ENCODE measurements at places on chromosomes 11 and 22. TPM values are rescaled to one million over a fixed set of nuclear protein-coding genes. Genes with fewer than 3 reads are reported as not detected.

MUC5AC gene
- 2.3 TPM for total RNA-seq

UBASH3B gene
- total RNA-seq = 38.2 TPM

C22orf15 gene
- total RNA-seq = not detected

PTPN5 gene
- not detected for total RNA-seq

CD3D gene
- not detected for total RNA-seq

DDX10 gene
- 74.3 TPM for total RNA-seq

KMT5B gene
- total RNA-seq = 24.8 TPM

PANX1 gene
- total RNA-seq = 17.9 TPM

GGTLC3 gene
- total RNA-seq = not detected

FGF3 gene
- not detected for total RNA-seq

SMCO4 gene
- total RNA-seq = 18.3 TPM

PDHX gene
- total RNA-seq = 29.7 TPM

RPS3 gene
- total RNA-seq = 3,534 TPM

TMEM151A gene
- 3.3 TPM for total RNA-seq

GRIA4 gene
- total RNA-seq = not detected

CABP4 gene
- total RNA-seq = not detected

CNGA4 gene
- total RNA-seq = 0.03 TPM

UBQLN3 gene
- not detected for total RNA-seq

MRGPRE gene
- total RNA-seq = not detected

SCN3B gene
- total RNA-seq = 0.17 TPM

MISFA gene
- 2.2 TPM for total RNA-seq

ASCC2 gene
- total RNA-seq = 30.0 TPM

Data from A549 treated with CORT108297 at 1 μM for 4 hours (cell line).